ENCODE measurements at places on chromosomes 7 and 10.

DNA sequence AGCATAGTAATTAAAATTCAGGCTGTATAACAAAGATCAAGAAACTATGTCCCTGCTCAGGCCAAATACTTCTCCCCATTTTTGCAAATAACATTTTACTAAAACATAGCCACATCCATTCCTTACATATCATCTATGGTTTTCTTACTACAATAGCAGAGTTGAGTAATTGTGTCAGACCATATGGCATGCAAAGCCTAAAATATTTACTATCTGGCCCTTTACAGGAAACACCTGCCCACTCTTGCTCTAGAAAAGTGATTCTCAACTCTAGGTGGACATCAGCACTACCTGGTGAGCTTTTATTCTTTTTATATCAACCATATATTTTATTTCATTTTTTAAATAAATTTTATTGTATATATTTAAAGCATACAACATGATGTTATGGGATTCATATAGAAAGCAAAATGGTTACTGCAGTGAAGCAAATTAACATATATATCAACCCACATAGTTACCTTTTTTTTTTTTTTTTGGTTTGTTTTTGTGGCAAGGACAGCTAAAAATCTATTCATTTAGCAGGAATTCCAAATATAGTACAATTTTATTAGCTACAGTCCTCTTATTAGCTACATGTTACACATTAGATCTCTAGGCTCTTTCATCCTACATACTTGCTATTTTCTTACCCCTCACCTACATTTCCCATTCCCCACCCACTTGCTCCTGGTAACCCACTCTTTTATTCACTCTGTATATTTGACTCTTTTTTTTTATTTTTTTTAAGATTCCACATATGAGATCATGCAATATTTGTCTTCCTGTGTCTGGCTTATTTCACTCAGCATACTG, 19.6 kb downstream of the ABI1 start:
- no peak for DNase-seq

DNA sequence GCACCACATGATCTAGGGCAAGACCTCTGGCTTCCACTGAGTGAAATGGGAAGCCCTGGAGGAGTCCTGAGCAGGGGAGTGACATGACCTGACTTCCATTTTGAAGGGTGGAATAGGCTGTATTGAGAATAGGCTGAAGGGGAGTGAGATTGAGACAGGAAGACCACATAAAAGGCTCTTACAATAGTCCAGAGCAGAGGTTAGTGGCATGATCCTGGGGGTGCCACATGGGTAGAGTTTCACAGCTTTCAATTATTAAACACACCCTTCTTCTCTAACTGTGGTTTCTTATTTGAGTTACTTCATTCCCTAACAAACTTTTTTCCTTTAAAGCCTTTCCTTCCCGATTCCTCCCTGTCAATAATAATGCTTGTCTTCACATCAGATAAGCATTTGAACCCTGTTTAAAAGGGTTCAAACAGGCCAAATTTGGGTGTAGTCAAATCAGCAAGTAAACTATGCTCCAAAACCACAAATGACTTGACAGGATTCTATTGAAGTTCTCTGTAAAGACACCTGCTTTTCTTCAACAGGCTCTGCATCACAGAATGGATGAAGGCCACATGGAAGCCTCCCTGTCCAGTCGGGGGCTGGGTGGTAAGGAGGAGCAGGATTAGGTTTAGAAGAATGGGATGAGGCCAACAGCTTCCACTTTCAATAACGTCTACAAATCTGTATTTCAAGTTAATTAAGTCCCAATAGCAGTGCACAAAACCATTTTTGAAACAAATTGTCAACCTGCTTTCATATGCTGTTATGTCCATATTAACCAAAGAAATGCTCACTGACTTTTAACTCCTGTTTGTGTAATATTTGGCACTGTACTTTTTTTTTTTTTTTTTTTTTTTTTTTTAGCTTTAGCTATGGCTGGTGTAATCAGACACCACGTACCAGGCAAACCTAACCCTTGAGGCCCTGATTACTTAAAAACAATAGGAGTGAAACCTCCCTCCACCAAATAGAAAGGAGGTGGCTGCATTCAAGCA, 131.9 kb downstream of the NRCAM start:
- DNase-seq, result no peak

GRCh38 chr10:12656518-12657142, 307.3 kb downstream of the CAMK1D start:
- no peak for DNase-seq

- no peak for DNase-seq
These were observed 37.4 kb upstream of the PRKCQ start for GRCh38 chr10:6617309-6618076.

- DNase-seq, result no peak
These were observed 1004.2 kb downstream of the GRID1 start for GRCh38 chr10:85362401-85362800.
